ENCODE measurements at places on chromosomes 5 and 9.

GRCh38 chr5:140023611-140024191, 19.4 kb downstream of the NRG2 start:
- DNase-seq: no peak

GRCh38 chr9:4700091-4700490, 20.7 kb downstream of the CDC37L1 start:
- DNase-seq: no peak

DNA sequence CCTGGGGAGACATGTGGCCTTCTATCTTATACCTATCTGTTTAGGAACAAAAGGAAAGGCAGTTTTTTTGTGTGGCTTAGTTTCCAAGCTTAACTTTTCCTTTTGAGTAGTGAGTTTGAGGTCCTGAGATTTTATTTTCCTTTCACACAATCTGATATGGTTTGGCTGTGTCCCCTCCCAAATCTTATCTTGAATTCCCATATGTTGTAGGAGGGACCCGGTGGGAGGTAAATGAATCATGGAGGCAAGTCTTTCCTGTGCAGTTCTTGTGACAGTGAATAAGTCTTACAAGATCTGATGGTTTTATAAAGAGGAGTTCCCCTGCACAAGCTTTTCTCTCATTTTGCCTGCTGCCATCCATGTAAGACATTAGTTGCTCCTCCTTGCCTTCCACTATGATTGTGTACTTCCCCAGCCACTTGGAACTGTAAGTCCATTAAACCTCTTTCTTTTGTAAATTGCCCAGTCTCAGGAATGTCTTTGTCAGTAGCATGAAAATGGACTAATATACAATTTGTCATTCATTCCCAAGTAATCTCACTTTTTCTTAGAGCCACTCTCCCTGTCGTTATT, 4.7 kb upstream of the CLTB start:
- DNase-seq: no peak

DNA sequence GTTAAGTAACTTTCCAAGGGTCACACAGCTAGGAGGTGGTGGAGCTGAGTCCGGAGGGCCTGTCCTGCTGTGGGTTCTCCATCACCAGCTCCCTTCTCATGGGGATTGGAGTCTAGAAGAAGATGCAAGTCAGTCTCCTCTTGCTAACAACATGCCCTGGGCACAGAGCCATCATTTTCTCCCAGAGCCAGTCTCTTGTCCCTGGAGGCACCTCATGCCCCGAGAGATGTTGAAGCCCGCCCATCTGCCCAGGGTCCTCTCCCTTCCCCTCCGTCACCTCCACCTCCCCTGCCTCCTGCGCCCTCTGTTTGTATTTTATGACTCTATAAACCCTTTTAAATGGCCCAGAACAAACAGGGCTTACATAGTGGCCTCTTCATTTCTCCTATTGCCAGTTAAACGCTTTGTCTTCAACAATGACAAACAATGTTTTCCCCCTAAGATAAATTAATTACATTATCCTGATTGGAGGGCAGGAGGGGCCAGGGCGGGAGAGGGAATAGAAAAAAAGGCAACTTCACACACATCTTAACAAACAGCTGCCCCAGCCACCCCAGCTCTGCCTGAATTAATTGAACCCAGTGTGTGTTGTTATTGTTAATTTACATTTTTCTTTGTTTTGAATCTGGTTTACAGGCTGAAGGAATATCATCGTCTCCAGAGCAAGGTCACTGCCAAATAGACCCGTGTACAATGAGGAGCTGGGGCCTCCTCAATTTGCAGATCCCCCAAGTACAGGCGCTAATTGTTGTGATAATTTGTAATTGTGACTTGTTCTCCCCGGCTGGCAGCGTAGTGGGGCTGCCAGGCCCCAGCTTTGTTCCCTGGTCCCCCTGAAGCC, 55.8 kb downstream of the ASS1 start:
- no peak for DNase-seq

- no peak for DNase-seq
Measured at GRCh38 chr9:18857334-18857733, 175.7 kb downstream of the SAXO1 start.

GRCh38 chr5:160312134-160312959, at the start of gene CCNJL:
CCNJL (minus strand) TSS chr5:160312564; CDS start chr5:160311923, 641 bp downstream.
- no peak for DNase-seq

DNA sequence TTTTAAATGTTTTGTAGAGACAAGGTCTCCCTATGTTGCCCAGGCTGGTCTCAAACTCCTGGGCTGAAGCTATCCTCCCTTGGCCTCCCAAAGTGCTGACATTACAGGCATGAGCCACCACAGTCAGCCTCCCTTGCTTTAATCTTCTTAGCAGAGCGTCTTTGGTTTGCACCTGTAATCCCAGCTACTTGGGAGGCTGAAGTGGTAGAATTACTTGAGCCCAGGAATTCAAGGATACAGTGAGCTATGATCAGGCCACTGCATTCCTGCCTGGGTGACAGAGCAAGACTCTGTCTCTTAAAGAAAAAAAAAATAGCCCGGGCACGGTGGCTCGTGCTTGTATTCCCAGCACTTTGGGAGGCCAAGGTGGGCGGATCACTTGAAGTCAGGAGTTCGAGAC, 27.8 kb downstream of the UBE2D2 start:
- DNase-seq: no peak

DNA sequence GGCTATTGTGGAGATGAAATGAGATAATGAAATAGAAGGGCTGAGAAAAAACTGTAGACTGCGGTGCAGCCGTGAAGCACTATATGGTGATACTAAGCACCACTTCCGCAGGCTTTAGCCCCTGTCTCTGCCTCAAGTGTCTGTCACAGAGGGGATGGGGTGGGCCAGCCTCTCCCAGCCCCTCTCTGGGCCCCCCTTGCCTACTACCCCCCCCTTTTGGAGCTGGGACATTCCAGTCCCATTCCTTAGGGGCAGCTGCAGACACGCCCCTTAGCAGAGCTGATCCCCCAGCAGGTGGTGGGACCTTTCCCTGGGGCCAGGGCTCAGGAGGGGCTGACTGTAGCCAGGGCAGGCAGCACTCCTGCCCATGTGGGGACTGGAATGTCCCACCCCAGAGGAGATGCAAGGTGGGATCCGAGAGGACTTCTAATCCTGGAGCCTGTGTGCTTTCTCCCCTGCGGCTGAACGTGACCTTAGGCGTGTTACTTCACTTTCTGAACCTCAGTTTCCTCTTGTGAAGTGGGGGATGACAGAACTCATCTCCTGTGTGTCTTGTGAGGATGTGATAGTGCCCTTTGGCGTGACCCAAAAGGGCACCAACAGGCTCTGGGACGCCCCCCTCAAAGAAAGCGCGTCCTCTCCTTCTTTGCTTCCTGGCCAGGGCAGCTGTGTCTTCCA, 1.9 kb downstream of the N4BP3 start:
- no peak for DNase-seq

DNA sequence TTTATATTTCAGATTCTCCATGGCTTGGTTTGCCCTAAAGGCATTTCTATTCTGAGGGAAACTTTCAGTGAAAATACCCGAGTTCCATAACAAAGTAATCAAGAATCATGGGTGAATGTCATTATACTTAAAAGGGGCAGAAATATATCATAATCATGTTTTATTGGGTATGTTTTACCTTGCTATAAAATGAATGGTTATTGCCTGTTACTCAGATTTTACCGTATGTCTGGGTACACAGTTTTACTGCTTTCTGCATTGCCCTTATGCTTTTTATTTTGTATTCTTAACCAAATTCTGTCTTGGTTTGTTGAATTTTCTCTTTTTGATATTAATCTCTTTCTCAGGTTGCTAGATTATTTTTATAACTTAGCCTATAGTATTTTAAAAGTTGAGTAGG, 2.5 kb downstream of the GPR151 start:
- no peak for DNase-seq

- DNase-seq: no peak
Measured at GRCh38 chr9:9612270-9612669, 1000.5 kb downstream of the PTPRD start.

- DNase-seq: no peak
Measured at GRCh38 chr9:81599837-81600236, 89.5 kb downstream of the TLE1 start.

DNA sequence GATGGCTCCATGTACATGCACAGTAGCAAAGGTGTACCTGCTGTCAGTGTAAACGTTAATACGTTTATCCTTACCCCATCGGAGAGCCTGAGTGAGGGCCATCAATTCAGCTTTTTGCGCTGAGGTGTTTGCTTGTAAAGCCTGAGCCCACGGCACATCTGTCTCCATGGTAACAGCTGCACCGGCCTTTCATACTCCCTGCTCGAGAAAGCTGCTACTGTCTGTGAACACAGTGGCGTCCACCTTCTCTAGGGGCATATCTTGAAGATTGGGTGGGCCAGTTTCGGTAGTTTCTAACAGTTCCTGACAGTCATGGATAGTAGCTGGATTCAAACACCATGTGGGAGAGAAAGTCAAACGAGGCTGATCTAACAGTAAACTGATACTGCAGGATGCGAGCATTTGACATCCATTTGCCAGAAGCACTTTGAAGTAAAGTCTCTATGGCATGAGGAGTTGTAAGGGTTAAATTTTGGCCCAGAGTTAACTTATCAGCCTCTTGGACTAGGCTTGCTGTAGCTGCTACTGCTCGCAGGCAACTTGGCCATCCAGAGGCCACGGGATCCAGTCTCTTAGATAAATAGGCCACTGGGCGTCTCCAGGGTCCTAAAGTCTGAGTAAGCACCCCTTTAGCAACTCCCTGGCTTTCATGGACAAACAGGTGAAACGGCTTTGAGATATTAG, 21.0 kb upstream of the RHOBTB3 start:
- no peak for DNase-seq

- no peak for DNase-seq
Measured at GRCh38 chr9:14258660-14259239, 55.2 kb downstream of the NFIB start.

DNA sequence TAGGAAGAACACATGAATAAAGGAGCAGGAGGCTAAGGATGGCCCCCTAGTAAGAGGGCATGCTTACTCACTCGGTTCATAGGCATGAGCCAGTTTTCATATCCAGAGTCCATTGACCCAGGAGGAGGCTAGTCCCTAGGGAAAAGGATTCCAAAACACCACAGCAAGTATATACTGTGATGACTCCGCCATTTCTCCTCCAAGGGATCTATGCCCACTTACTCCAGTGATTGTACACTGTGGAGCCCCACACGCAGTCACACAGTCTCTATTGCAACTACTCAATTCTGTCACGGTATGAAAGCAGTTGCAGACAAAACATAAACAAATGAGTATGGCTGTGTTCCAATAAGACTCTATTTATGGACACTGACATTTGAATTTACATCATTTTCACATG, 117.7 kb upstream of the ALDH1B1 start:
- no peak for DNase-seq

DNA sequence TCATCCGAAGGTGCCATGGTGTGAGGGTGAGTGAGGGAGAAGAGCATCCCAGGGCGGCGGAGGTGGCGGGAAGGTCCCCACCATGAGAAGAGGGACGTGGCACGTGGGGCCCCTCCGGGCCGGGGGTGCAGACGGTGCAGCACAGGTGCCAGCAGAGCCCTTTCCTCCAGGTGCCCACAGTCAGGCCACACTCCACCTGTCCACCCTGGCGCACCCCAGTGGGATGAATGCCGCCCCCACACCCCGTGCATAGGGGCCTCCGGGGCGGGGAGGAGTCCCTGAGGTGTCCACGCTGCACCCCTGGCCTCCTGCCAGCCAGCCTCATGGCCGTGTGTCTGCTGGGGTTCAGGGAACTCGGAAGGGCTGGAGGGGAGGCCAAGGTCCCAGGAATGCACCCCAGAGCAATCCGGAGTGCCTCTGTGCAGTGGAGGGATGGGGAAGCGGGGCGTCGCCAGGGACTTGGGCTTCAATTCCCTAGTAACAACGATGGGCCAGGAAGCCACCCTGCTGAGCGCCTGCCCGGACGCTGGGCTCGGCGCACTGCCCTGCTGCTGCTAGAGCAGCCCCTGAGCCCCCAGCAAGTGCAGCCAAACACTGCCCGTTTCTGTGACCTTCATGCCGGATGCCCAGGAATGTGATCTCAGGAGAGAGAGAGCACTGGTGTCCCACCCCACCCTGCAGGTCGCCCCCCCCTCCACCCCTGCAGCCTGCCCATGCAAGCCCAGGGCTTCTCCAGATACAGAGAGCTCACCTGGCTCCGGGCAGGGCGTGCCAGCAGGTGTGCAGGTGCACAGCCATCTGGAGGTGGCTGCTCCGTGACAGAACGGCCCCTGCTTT, 8.8 kb upstream of the NACC2 start:
- DNase-seq: no peak

DNA sequence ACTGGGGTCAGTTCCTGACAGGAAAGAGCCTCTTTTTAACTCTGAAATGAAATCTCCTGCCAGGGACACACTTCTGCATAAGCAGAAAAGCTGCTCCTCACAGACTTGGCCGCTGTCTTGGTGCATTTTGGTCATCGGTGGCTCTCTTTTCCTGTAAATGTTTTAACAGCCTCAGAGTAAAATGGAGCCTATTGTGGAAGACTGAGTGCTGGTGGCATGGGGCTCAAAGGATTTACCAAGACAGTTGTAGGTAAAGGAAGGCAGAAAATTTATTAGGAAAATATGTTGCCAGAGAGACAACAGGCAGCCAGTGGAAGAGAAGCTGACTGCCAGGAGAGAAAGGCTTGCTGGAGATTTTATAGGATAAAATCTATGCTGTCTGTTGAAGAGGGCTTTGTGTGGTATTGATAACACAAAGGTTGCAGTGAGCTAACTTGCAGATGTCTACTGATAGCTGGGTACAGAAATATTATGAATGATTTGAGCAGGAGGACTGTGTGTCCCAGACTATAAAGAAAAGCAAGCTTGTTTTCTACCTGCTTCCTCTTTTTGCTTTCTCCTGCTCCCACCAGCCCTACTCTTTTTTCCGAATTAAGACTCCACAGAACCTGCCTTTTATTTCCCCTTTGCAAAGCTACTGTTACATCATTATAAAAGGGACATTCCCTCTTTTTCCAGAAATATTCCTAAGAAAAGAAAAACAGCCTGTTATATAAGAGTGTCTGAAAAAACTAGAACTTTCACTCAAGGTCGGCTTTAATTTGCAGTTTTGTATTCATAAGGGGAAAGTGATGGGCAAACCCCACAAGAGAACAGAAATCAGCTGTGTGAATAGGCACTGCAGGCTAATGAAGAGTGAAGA, 27.9 kb upstream of the IFNA14 start:
- DNase-seq: no peak

- DNase-seq: no peak
Measured at GRCh38 chr5:179588166-179588565, 35.3 kb downstream of the HNRNPH1 start.

DNA sequence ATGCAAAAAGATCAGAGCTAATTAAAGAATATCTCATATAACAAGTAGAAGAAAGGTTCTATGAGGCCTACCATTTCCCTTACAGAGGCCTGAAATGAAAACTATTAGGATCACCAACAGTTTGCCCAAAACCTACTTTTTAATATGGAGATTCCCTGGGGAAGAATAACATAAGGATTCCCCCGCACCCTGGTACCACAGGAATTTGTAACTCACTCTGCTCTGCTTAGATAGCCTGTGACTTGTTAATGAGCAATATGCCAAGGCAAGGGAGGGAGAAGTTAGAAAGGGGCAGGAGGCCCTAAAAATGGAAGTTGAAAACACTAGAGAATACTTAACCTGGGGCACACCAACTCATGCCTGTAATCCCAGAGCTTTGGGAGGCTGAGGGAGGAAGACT, 107.0 kb downstream of the CDH6 start:
- DNase-seq: no peak
